Stimulated activated CD4-positive, alpha-beta T cell treated with anti-CD3 and anti-CD28 coated beads, Interleukin-12 subunit alpha, Interleukin-12 subunit beta, amount 100 ng/mL, for 4 hours (primary cell): ENCODE measurements at places on chromosomes 3 and 15.

- DNase-seq = no peak
Measured at GRCh38 chr3:193269343-193270028, 28.5 kb downstream of the PLAAT1 start.

- no peak for DNase-seq
Measured at GRCh38 chr3:14471016-14471415, 68.6 kb downstream of the SLC6A6 start.

DNA sequence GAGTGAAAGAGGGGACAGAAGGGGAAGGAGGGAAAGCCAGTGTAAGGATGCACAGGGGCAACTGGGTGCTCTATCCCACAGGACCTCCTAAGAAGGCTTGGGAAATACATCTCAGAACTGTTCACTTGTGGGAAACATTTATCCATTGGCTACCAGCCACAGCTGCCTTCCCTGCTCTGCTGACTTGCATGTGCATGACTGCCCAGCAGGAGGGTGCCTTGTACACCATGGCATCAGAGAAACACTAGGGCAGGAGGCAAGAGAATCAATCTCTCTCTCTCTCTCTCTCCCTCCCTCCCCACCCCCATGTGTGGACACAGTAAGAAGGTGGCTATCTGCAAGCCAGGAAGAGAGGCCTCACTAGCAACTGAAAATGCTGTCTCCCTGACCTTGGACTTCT, 62.9 kb upstream of the ZBTB38 start:
- DNase-seq = no peak

DNA sequence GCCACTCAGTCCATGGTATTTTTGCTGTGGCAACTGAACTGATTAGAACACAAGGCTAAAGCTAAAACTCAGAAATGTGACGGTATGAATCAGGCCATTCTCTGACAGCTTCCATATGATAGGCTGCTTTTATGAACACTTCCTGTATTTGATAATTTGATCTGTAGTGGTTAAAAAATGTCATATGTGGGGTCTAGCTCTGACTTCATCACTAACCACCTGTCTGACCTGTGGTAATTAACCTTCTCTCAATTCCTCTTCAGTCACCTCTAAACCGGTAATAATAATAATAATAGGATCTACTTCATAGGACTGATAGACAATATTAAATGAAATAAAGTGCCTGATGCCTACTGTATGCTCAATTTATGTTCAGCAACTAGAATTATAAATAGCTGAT, 223.2 kb downstream of the MBNL1 start:
- no peak for DNase-seq

GRCh38 chr3:55285156-55285555, 201.9 kb downstream of the WNT5A start:
- DNase-seq = no peak

DNA sequence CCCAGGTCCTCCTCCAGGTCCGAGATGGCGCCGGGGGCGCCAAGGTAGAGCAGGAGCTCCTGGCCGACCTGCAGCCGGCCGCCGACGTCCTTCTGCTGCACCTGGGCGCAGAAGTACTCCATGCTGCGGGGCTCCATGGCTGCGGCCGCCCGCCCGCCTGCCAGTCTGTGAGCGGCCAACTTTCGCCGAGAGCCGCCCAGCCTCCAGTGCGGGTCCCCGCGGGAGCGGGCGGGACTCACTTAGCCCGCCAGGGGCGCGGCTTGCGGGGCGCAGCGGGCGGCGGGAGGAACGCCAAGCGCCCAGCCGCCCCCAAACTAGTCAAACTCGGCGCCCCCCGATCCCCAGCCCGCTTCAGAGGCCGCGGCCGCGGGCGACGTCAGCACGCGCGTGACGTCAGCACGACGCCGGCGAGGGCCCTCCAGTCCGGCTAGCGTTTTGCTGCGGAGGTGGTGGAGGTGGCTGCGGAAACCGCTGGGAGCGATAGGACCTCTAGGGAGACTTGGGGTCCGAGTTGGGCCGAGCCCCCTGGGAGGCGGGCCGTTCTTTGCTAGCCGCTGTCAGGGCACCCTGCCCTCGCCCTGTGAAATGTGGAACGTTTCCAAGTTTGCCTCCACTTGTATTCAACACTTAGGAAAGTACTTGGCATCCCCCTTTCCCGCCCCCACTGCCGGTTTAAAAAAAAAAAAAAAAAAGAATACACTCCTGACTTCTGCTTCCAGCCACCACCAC, at the start of gene CLASP2:
TSS of gene CLASP2 (minus strand) at position 389 of the 729 bp plus-strand sequence. CDS start at position 137, 252 bp downstream.
- peak; percentile 82 for DNase-seq

DNA sequence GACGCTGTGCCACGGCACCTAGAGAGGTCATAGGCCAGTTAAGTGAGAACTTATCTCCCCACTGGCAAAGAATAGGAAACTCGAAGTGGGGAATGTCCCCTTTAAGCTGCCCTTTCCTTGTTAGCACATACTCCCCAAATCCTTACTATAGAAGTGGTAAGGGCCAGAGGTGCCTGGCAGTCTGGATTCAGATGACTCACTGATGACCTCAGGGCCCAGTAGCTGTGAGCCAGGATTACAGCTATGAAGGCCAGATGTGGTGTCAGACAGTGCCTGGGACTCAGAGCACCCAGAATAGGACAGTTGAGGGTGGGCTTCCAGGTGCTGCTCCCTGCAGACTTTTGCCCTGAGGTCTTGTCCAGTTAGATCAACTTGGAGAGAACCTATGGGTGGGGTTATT, 37.7 kb downstream of the PDIA5 start:
- DNase-seq = no peak

GRCh38 chr3:6287088-6287875, 573.6 kb upstream of the GRM7 start:
- no peak for DNase-seq

- no peak for DNase-seq
Measured at GRCh38 chr3:50242851-50243542, 7.0 kb downstream of the GNAI2 start.

GRCh38 chr3:134282659-134283047, 32.0 kb upstream of the RYK start:
- DNase-seq = no peak

DNA sequence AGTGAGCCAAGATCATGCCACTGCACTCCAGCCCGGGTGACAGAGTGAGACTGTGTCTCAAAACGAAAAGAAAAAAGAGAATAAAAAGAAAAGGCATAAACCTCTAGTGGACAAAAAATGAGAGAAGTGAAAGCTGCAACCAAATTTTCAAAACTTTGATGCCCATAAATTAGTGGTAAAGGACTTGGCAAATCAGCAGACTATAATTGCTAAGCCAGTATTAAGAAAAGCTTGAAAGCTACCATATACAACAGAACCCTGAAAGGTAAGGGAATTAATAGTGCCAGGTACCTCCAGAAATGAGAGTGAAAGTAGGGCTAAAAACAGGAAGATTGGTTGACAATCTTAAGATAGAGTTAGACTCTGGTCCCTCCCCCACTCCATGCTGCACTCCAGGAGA, 32.9 kb upstream of the SLC22A13 start:
- no peak for DNase-seq

GRCh38 chr3:131216330-131216729, 165.2 kb upstream of the NUDT16 start:
- DNase-seq = no peak

DNA sequence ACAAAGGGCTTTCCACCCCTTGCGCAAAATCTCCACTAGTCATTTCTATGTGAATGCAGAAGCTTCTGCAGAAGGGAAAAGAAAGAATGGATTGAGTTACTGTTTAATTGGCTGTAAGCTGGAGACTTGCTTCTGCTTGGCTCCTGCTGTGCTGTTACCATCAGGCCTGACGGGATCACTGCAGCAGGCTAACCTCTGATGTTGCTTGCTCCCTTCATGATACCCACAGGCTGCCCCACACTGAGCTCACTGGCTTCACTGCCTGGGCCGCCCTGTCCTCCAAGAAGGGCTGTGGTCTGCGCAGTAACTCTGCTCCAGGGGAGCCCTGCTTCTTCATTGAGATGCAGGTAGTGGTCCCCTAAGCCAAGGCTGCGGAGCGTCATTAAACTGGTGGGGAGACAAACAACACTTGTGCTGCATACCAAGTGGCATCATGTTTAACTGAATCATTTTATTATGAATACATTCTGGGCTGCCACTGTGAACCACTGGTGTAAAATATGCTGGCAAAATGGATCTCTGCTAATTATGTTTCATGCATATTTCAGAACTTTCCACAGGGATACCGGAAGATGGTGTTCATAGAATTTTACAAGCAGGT, 78.6 kb downstream of the WDR49 start:
- DNase-seq = no peak

GRCh38 chr15:32873284-32874114, 155.7 kb downstream of the GREM1 start:
- DNase-seq = no peak

- DNase-seq = peak; percentile 84
Measured at GRCh38 chr3:72100601-72101187, 315.7 kb upstream of the PROK2 start.

GRCh38 chr3:4520033-4520816, 27.1 kb downstream of the ITPR1 start:
- DNase-seq = no peak

GRCh38 chr3:16461463-16462245, 51.8 kb downstream of the RFTN1 start:
- no peak for DNase-seq

GRCh38 chr3:27454461-27454860, 29.7 kb downstream of the SLC4A7 start:
- no peak for DNase-seq

GRCh38 chr3:158683230-158683962, 10.9 kb upstream of the LXN start:
- DNase-seq = no peak

- DNase-seq = peak; percentile 67
Measured at GRCh38 chr3:9503283-9503682, 50.3 kb downstream of the LHFPL4 start.

DNA sequence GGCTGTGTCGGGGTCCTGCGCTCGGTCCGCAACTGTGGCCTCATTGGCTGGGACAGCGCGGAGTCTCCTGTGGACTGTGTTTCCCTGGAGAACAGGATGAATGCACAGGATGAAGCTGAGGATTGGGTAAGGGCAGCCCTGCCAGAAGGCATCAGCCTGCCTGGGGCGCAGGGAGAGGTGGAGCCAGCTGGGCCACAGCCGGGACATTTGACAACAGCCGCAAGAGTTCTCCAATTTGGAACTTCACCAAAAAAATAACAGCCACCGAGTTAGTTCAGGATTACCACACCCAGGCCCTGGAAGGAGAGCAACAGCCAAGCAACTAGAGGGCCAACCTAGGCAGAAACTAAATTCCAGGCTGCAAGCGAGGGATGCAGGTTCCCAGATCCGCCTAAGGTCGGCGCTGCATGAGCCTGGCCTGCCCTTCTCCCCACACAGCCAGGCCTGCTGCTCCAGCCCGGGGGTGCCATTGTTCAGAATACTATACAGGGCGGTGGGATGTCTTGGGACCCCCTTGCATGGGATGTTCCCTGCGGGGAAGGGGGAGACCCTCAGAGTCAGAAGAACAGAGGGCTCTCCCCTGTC, 229.3 kb downstream of the OCA2 start:
- no peak for DNase-seq

GRCh38 chr15:95291898-95292472, 1038.5 kb upstream of the NR2F2 start:
- DNase-seq = no peak

DNA sequence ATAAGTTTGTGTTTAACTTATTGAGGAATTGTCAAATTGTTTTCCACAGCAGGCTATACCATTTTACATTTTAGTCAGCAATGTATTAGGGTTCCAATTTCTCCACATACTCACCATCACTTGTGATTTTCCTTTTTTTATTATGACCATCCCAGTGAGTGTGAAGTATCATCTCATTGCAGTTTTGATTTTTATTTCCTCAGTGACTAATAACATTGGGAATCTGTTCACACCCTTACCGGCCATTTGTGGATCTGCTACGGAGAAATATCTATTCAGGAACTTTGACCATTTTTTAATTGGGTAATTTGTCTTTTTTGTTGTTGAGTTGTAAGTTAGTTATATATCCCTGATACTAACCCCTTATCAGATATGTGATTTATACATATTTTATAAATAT, 54.8 kb upstream of the LMCD1 start:
- DNase-seq = no peak
